NCI-H1436 (cell line): ENCODE measurements at places on chromosomes 12 and 14.

- no peak for DNase-seq
Measured at GRCh38 chr14:38186216-38186615, 21.5 kb upstream of the SSTR1 start.

- DNase-seq = no peak
Measured at GRCh38 chr12:128796439-128797118, 27.2 kb downstream of the SLC15A4 start.

GRCh38 chr14:87067591-87067990 is 925.4 kb downstream of the GALC start:
- no peak for DNase-seq

DNA sequence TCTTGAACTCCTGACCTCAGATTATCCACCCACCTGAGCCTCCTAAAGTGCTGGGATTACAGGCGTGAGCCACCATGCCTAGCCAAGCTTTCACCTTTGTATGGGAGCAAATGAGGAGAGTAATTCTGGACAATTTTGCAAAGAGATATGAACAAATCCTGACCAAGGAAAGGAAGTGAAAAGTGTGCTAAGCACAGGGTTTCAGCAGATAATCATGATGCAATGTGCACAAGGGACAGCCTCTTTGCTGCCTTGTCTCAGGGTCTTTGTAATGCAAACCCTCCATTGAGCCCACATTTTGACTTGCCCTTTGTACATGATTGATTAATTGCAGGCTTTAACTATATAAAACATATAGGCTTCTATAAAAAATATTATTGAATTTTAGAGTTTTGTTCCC is 9.2 kb upstream of the PYGL start:
- no peak for DNase-seq

DNA sequence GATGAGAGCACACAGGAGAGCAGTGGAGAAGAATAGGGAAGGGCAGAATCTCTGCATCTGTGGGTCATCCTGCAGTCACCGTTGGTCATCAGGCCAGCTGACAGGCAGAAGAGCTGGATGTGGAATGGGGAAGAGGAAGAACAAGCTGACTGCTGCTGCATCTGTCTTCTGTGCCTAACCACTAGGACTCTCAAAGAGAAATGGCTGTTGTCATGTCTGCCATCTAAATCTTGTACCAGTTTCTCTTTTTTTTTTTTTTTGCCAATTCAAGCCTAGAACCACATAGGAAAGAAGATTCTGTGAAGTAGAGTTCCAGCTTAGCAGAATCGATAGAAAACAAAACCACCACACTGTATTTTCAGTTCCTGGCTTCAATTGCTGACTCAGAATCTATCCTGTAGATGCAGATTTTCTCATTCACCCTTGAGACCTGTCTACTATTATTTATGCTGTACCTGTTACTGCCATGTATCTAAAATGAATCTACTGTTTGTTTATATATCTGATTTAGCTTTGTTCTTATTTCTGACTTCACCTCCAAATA is 421.9 kb upstream of the PRICKLE1 start:
- no peak for DNase-seq

DNA sequence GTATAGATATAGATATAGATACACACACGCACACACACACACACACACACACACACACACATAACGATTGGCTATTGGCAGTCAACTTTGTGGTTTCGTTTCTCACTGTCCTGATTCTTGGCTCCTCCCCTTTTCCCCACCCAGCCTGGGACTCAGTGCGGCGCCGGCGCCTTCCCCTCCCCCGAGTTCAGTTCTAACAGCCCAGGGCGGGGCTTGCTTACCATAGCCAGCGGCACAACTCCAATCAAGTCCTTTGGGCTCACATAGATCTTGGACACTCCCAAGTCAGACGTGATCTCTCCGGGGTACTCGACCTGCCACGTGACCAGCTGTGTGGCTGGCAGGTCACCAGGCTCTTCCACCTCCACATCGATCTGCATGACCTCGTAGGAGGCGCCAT is 484.1 kb downstream of the GLT1D1 start:
- no peak for DNase-seq

DNA sequence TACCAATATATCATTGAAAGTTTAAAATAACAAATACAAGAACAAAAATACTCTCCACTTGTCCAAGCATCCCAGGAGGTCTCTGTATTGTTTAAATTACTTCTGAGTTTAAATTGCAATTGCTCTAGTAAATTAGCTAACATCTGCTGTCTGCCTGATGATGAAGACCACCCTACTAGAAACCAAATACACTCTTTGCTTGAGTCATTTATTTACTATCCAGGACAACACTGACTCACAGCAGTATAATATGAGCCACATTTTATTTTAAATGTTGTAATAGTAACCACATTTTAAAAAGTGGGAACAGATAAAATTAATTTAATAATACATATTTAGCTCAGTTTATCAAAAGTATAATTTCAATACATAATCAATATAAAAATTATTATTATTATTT is 62.9 kb upstream of the EEA1 start:
- DNase-seq = no peak

GRCh38 chr12:13373131-13373530 is 176.6 kb downstream of the EMP1 start:
- no peak for DNase-seq

- DNase-seq = no peak
Measured at GRCh38 chr14:30584058-30584630, 25.2 kb downstream of the G2E3 start.

DNA sequence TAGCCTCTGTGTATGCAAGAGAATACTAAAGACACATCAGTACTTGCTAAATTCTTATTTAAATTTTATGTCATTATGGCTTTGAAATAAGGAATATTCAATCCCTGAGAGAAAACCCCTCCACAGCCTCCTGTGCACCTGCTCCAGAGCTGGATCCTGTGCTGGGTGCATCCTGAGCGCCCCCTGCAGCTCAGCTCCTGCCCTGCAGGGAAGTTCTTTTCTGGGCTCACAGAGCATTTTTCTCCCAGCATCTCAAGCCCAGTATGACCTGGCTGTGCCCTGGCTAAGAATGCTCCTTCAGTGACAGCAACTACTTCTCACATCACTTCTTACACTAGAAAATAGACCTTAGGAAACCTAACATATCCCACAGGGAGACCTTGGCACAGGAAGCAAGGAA is 1211.7 kb downstream of the TMEM121 start:
- DNase-seq = no peak

DNA sequence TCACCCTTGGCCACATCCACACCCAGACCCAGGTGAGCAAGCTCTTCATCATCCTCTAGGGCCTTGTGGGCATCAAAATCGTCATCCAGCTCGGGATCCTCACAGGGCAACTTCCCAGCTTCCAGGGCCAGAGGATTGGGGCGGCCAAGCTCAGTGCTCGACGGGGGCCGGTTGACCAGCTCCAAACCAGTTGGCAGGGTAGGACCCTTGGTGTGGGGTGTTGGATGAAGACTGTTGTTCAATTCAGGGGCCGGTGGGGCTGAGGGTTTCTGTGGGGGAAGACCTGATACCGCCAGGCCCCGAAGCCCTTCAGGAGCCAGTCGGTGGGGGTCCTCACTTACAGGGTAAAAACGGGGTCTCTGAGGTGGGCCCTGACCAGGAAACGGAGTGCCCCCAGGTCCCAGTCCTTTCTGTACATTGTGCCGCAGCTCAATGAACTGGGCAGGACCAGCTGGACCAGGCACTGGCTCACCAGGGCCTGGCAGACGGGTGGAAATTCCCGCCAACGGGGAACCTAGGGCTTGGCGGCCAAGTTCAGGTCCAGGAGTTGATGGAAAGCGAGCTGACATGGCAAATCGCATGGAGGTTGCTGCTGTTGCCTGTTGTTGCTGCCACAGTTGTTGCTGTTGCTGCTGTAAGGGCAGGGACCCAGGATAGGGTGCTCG is 19.8 kb upstream of the PRKAG1 start:
- DNase-seq = no peak

DNA sequence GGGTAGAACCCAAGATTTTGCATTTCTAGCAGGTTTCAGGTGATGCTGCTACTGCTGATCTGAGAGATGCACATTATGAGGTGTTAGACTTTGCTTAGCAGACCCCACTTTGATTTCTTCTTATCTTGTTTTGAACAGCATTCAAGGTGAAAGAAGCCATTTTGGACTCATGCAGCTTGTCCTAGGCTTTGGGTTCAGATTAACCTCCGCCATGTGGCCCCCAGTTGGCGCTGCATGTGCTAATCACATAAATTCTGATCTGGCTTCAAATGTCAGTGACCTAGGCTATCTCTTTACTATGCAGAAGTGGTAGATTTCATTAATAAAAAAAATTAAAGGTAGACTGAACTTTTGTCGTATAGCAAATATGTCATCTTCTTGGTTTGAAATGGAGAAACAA is 89.8 kb upstream of the DYRK2 start:
- no peak for DNase-seq
